ENCODE measurements at places on chromosomes 1 and 21. TPM values are rescaled to one million over a fixed set of nuclear protein-coding genes. Genes with fewer than 3 reads are reported as not detected.

The PLA2G2C gene
- total RNA-seq, result not detected

- DNase-seq, result no peak
Measured at GRCh38 chr1:30330644-30331043, 392.7 kb downstream of the MATN1 start.

The TMEM81 gene
- 3.4 TPM for total RNA-seq

The HSD3B1 gene
- not detected for total RNA-seq

DNA sequence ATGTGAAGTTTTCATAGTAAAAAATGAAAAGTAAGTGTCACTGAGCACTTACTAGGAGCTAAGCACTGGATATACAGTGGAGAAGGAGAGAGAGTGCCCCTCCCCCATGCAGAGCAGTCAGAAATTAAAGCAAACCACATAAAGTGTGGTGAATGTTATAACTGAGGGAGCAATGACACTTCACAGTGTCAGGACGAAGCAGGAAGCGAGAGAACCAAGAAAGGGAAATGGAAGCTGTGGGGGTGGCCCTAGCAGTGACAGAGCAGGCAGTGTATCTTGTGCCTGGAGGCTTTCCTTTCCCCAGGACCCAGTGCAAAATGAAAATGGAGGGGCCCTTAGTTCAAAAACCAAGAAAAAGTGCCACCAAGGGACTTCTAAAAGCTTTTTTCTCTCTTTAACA is 21.5 kb upstream of the RCAN3 start:
- DNase-seq, result no peak

GRCh38 chr1:3168678-3169077 is 99.7 kb downstream of the PRDM16 start:
- no peak for DNase-seq

The TACSTD2 gene
- total RNA-seq, result 0.16 TPM

- no peak for DNase-seq
Measured at GRCh38 chr1:164743976-164744375, 185.0 kb downstream of the PBX1 start.

GRCh38 chr1:186828611-186829454 is at the start of gene PLA2G4A:
TSS of gene PLA2G4A (plus strand) at chr1:186828949. CDS start at chr1:186854355, 25,406 bp downstream.
- DNase-seq, result no peak

DNA sequence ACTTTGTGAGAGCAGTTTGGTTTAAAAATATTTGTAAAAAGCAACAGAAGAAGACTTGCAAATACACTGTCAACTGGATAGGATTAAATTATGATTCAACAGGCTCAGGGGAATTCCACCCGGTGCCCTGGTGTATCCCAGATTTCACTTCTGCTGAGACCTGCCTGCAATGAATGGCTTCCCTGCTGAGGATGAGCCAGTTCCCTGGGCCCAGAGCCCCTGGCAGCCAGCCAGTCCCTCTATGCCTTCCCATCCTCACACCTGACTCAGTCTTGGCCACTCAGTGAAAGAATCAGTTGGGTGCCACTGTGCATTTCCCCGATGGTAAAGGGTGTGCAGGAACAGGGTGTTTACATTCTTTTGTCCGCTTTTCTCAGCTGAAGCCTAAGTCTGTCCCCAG is 64.4 kb downstream of the KCTD3 start:
- no peak for DNase-seq

DNA sequence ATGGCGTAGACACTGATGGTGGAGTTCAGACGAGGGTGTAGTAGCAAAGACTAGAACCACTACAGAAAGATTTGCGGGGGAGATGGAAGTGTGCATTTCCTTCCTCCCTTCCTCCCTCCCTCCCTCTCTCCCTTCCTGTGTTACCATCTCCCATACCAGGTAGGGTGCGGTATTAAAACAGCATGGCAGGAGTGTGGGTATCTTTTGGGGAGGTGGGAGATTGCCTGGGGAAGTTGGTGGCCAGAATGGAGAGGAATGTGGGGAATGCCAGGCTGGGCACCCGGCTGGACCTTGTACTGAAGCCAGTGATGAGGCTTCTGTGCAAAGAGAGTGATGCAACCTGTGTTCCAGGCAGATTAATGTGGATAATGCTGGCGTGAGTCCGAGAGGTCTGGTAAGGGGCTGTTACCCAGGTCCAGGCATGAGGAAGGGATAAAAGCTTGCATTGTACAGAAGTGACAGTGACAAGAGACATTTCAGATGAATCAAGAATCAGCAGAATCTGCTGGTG is 30.3 kb upstream of the PPP2R5A start:
- no peak for DNase-seq

The AKR7A3 gene
- total RNA-seq, result 1.2 TPM

DNA sequence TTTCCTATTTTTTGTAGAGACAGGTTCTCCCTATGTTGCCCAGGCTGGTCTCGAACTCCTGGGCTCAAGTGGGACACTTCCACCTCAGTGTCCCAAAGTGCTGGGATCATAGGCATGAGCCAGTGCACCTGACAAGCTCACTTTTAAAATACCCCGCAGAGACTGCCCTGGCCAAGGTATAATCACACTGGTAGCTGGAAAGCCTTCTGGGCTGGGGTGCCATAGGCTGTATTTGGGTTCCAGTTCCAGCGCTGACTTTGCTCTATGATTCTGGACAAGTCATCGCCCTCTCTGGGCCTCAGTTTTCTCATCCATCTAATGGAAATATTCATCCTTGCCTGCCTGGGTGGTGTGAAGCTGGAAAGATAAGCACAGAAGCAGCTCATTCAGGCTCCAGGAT is 10.4 kb downstream of the LDLRAD1 start:
- DNase-seq, result no peak

GRCh38 chr1:233172201-233172600 is 123.3 kb downstream of the PCNX2 start:
- no peak for DNase-seq

The CD2 gene
- not detected for total RNA-seq

DNA sequence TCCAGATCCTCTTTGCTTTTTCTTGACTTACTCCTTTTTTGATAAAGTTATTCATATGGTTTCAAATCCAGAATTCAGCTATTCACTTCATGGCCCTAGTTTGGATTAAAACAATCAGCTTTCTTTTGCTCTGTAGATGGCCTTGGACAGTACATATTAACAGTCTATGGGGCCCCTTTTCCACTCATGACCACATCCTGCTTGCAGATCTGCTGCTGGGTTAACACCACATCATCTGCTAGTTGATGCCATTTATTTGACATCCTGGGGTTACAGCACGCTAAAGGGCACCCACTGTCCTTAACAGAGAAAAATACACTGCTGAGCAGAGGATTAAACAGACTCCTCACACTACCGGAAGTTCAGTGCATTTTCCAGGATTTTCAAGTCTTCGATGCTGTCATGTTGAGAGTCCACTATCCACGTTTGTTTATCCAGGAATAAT is 941 bp upstream of the IFI16 start:
- DNase-seq, result no peak

DNA sequence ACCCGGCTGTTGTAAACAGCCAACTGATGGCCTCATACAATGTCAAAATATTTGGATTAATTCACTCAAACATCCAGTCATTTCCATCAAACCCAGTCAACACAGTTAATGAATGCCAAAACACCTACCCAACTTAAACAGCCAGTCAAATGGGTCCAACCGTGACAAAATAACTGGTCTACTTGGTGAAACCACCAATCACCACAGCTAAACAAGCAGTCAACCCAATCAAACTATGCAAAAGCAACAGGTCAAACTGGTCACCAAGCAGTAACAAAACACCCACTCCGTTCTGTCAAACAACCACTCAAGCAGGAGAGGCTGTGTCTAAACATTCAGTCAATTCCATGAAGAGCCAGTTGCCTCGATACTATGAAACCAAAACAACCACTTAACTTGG is 119.2 kb downstream of the FOXD2 start:
- no peak for DNase-seq

DNA sequence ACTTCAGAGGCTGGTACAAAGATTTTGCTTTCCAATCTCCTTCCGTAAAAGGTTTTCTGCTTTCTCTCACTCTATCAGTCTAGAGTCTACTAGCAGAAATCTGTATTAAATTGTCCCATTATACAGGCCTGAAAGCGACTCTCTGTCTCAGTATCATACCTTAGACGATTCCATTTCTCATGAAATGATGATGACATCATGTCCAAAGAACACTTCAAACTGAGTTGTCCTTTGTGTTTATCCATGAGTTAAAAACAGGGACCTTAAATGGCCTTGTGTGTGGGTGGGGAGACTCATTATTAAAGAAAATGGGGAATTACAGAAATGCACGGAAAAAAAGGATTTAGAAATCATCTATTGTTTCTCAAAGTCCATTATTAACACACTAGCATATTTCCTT is 21.0 kb upstream of the SLC44A3 start:
- DNase-seq, result no peak
